ENCODE measurements at places on chromosomes 13 and 19. TPM values are rescaled to one million over a fixed set of nuclear protein-coding genes. Genes with fewer than 3 reads are reported as not detected.

Gene PCDH17
- under 0.01 TPM for total RNA-seq

Gene NTN5
- total RNA-seq = under 0.01 TPM

Gene CDC42EP5
- total RNA-seq = 14.7 TPM

Gene ZNF415
- 11.8 TPM for total RNA-seq

Gene CADM4
- 2.1 TPM for total RNA-seq

Gene ZNF226
- 30.7 TPM for total RNA-seq

Gene ZNF829
- total RNA-seq = 2.8 TPM

Gene TNFSF9
- total RNA-seq = 0.26 TPM

Gene SLITRK5
- 0.17 TPM for total RNA-seq

Gene BST2
- total RNA-seq = 4.3 TPM

Gene ZNF836
- total RNA-seq = 13.2 TPM

Gene ZNF324B
- 9.0 TPM for total RNA-seq

Gene SYT5
- 0.50 TPM for total RNA-seq

Gene CEACAM16
- total RNA-seq = not detected

Gene TMEM238
- total RNA-seq = 0.26 TPM

Gene HCST
- total RNA-seq = 2.0 TPM

Gene GRK1
- total RNA-seq = not detected

Gene SGCG
- 1.5 TPM for total RNA-seq

Gene MIDN
- total RNA-seq = 18.8 TPM

Gene FBXL12
- total RNA-seq = 23.1 TPM
